ENCODE measurements at places on chromosomes 6 and 20. TPM values are rescaled to one million over a fixed set of nuclear protein-coding genes. Genes with fewer than 3 reads are reported as not detected.

The ADGRF4 gene
- 21.5 TPM for total RNA-seq

The ZNF311 gene
- total RNA-seq: 4.8 TPM

The SUMO4 gene
- 1.9 TPM for total RNA-seq

The RIPOR2 gene
- 0.07 TPM for total RNA-seq

The MACROD2 gene
- 4.3 TPM for total RNA-seq

The KCNK5 gene
- under 0.01 TPM for total RNA-seq

The PPIL6 gene
- total RNA-seq: 21.2 TPM

The ATG5 gene
- total RNA-seq: 71.8 TPM

All from nasal cavity respiratory epithelium epithelial cell of viscerocranial mucosa (primary cell).